ENCODE measurements at places on chromosomes 7 and 10. TPM values are rescaled to one million over a fixed set of nuclear protein-coding genes. Genes with fewer than 3 reads are reported as not detected.

The RARRES2 gene
- total RNA-seq = not detected

The TMEM229A gene
- 0.88 TPM for total RNA-seq

The DLX5 gene
- total RNA-seq = 0.30 TPM

The TEX47 gene
- not detected for total RNA-seq

- H3K36me3 ChIP-seq = peaks cover 1% of the 10 kb centered on the region
- H3K4me1 ChIP-seq = peaks cover 40% of the 10 kb centered on the region
- peak overlapping the region; percentile 88 for H3K27ac ChIP-seq
- no peak for DNase-seq
Measured at GRCh38 chr7:158811894-158812293, 17.4 kb downstream of the ESYT2 start.

GRCh38 chr7:116013675-116014074 lies 16.9 kb downstream of the TFEC start:
- no peaks in the 10 kb centered on the region for H3K4me1 ChIP-seq
- no peak overlapping the region for H3K4me3 ChIP-seq
- no peaks in the 10 kb centered on the region for H3K27me3 ChIP-seq
- no peak overlapping the region for H3K27ac ChIP-seq
- no peaks in the 10 kb centered on the region for H3K36me3 ChIP-seq

- no peaks in the 10 kb centered on the region for H3K27me3 ChIP-seq
- DNase-seq = no peak
- H3K36me3 ChIP-seq = no peaks in the 10 kb centered on the region
- H3K4me3 ChIP-seq = no peak overlapping the region
- H3K27ac ChIP-seq = no peak overlapping the region
Measured at GRCh38 chr10:67629461-67629971, 66.5 kb downstream of the CTNNA3 start.

DNA sequence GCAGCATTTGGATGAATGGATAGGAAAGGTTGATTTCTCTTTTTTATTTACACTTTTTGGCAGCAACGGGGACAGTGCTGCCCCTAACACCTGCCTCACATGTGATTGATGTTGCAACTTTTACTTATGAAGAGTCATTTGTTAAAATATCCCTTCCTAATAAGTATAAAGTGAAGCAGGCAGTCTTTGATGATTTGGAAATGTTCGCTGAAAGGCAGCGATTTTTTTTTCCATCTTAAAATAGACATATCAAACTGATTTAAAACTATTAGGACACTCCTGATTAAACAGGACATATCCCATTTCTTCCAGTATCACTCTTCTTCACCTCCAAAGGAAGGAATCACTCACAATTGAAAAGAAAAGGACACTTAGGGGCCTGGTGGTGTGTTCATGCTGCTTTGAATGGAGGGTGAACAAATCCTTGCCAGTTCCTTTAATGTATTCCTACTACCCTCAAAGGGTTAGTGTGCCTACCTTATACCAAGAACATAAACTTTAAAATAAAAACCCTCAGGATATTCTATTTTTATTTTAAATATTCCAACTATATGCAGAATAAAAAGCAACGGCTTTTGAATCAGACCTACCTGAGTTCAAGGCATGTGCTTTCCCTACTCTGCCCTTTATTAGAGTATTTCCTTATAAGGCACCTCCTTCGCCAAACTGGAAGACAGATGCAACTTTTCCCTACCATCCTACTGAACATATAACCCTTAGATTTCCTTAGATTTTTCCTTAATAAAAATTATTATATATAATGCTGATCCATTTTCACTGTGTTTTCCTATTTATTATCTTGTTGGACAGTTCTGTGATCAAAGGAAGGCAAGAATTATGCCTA lies 1.1 kb downstream of the ADK start:
- peaks cover 14% of the 10 kb centered on the region for H3K4me1 ChIP-seq
- H3K27ac ChIP-seq = no peak overlapping the region
- peak overlapping the region; percentile 80 for H3K4me3 ChIP-seq
- no peaks in the 10 kb centered on the region for H3K27me3 ChIP-seq
- DNase-seq = no peak

GRCh38 chr10:70145166-70145665 lies 1.3 kb downstream of the TYSND1 start:
- peak overlapping the region; percentile 74 for H3K4me3 ChIP-seq
- no peaks in the 10 kb centered on the region for H3K27me3 ChIP-seq
- H3K4me1 ChIP-seq = peaks cover 15% of the 10 kb centered on the region
- H3K36me3 ChIP-seq = peaks cover 5% of the 10 kb centered on the region

GRCh38 chr7:74412056-74412455 lies 41.6 kb upstream of the GTF2IRD1 start:
- no peaks in the 10 kb centered on the region for H3K36me3 ChIP-seq
- no peaks in the 10 kb centered on the region for H3K27me3 ChIP-seq

- no peak for DNase-seq
- H3K27ac ChIP-seq = peak overlapping the region; percentile 97
- no peaks in the 10 kb centered on the region for H3K27me3 ChIP-seq
Measured at GRCh38 chr10:32982911-32983909, 25.2 kb upstream of the ITGB1 start.

- no peaks in the 10 kb centered on the region for H3K4me1 ChIP-seq
- H3K27ac ChIP-seq = no peak overlapping the region
- H3K36me3 ChIP-seq = no peaks in the 10 kb centered on the region
- H3K27me3 ChIP-seq = 0 out of 2 replicates have a peak, but pooled peaks cover 2% of the 10 kb centered on the region
Measured at GRCh38 chr10:22992621-22993020, 64.8 kb downstream of the ARMC3 start.

DNA sequence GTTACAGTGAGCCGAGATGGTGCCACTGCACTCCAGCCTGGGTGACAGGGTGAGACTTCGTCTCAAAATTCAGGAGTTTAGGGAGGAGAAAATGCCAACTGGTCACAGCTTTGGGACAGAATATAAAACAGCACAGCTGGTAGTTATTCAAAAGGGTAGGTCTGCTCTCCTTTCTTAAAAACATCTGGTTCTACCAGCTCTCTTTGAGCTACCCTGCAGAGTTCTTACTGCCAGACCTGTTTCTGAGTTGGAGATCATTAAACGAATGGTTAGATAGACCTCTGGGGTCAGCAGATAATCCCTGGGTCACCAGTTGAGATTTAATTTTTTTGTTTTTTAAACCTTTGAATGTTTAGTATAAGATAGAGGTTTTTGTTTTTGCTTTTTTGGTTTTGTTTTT lies 52.6 kb downstream of the MCU start:
- H3K27me3 ChIP-seq = no peaks in the 10 kb centered on the region
- H3K36me3 ChIP-seq = no peaks in the 10 kb centered on the region
- no peak overlapping the region for H3K4me3 ChIP-seq

DNA sequence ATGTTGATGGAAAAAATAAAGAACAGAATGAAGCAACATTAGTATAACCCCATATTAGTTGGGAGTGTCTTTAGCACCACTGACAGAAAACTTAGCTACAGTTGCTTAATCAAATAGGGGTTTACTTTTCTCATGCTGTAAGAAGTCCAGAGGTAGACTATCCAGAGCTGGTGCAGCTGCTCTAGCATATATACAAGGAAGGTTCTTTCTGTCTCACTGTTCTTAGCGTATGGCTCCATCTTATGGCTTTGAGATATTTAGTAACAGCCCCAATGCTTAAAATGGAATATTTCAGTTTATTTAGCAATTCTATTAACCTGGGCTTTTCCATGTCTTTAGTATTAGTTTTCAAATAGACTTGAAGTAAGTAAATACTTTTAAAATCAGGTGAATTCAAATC lies 15.2 kb upstream of the WNT2 start:
- no peak for DNase-seq
- no peak overlapping the region for H3K27ac ChIP-seq
- H3K36me3 ChIP-seq = no peaks in the 10 kb centered on the region
- no peaks in the 10 kb centered on the region for H3K27me3 ChIP-seq
- H3K4me1 ChIP-seq = no peaks in the 10 kb centered on the region
- H3K4me3 ChIP-seq = no peak overlapping the region

DNA sequence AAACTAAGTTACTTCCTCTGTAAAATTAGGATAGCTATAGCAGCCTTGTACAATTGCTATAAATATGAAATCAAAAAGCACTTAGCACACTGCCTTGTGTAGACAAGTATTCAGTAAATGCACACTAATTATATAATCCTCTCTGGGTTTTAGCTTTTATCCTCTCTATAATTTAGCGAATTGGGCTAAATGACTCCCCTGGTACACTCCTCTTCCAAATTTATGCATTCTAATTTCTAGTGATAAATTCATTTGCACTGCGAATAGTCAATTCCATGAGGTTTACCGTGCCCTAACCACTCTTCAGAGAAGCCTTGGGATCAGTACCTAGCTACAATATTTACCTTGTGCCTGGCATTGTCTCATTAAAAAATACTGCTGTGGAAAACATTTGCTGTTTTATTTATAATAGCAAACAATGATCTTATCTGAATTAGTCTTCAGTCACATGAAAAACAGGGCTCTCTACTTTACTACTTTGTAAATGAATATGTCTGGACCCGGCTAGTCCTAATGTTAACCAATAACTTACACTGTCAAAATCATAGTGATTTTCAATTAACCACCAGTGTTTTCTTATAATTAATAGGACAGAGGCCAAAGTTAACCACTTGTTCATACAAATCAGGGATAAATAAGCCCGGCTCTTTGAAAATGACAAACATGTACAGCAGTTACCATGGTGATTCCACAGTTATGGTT lies 577.9 kb downstream of the IPMK start:
- H3K4me3 ChIP-seq = no peak overlapping the region
- no peak for DNase-seq
- peaks cover 18% of the 10 kb centered on the region for H3K4me1 ChIP-seq
- H3K27ac ChIP-seq = no peak overlapping the region
- no peaks in the 10 kb centered on the region for H3K27me3 ChIP-seq

DNA sequence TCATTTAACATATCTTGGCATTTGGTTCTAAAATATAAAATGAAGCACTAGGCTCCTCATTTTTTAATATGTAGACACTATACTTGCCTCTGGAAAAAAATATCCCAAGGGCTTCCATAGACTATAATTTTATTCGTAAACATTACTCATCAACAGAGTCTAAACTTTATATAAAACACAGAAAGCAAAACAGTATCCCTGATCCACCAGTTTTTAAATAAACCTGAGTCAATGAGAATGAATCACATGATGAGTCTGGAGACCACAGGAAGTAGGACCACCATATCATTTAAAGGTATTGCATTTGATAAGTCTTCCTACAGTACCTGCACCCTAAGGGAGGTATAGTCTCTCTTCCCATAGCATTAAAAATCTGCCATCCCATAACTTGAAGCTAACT lies 228.0 kb downstream of the DGKI start:
- H3K27ac ChIP-seq = no peak overlapping the region
- no peak for DNase-seq
- H3K4me1 ChIP-seq = no peaks in the 10 kb centered on the region
- no peaks in the 10 kb centered on the region for H3K27me3 ChIP-seq
- H3K4me3 ChIP-seq = no peak overlapping the region

Measured in Caco-2 (cell line).